Bronchial epithelial cell (primary cell): ENCODE measurements at places on chromosomes 11 and 22. TPM values are rescaled to one million over a fixed set of nuclear protein-coding genes. Genes with fewer than 3 reads are reported as not detected.

GRCh38 chr11:111438168-111438567 lies 59.1 kb upstream of the POU2AF1 start:
- DNase-seq, result no peak

DNA sequence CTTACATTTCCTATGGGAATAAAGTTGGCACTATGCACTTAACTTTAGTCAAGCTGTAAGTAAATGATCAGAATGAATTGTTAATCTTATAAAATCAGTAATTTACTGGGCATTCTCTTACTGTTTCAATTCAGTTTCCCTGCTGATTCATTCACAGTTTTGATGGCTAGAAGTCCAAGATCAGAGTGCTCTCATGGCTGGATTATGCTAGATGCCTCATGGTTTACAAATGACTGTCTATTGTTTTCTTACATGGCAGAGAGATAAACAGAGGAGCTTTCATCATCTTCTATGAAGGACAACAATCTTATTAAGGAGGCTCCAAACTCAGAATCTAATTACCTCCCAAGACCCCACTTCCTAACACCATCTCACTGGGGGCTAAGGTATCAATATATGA lies 135.1 kb upstream of the CARD18 start:
- DNase-seq, result no peak

GRCh38 chr11:70833554-70833953 lies 418.8 kb downstream of the SHANK2 start:
- no peak for DNase-seq

- DNase-seq, result peak; percentile 33
Measured at GRCh38 chr11:63573881-63574855, 11.0 kb upstream of the PLAAT2 start.

DNA sequence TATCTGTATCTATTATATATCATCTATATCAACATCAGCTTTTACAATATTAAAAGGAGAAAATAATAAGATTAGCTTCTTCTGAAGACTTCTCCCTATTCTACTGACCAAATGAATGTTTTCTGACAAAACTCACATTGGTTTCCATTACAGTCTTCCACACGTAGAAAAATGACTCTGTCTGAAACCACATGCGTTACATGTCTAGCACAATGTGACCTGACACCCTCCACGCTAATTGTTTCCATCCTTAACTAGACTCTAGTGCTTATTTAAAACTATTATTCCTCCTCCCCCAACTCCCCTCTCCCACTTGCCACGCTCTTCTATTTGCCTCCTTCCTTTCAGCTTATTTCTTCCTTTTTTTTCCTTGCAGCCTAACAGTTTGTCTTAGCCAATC lies 172.1 kb downstream of the ADAMTS15 start:
- DNase-seq, result no peak

DNA sequence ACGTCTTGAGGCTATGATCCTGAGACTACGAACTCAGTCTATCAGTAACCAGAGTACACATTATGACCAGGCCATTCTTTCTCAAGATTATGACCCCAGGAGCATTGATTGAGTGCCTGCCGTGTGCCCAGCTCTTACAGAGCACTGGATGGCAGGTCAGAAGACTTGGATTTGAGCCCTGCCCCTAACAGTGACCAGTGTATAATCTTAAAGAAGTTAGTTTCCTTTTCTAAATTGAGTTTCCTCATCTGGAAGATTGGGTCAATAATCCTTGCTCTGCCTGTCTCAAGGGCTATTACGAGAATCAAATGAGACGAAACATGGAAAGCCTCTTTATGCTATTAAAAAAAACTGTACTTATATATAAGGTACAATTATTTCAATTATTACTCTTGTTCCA lies 38.2 kb downstream of the SLCO2B1 start:
- DNase-seq, result no peak

DNA sequence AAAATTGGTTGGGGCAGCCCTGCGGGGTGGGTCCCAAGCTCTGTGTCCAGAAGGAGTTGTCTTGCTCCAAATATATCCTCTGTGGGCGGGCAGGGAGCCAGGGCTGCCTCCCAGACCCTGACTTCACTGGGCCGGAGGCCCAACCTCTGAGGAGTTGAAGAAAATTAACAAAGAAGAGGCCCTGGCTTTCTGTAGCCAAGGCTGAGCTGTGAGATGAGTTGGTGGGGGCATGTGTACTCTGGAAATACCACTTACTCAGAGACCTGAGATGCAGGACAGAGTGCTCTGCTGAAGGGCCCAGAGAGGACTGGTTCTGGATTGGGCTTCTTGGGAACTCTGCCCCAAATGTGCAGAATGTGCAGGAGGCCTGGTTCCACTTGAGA lies 96.3 kb downstream of the SWAP70 start:
- DNase-seq, result no peak

- DNase-seq, result no peak
Measured at GRCh38 chr11:111698852-111699559, 67.2 kb downstream of the PPP2R1B start.

DNA sequence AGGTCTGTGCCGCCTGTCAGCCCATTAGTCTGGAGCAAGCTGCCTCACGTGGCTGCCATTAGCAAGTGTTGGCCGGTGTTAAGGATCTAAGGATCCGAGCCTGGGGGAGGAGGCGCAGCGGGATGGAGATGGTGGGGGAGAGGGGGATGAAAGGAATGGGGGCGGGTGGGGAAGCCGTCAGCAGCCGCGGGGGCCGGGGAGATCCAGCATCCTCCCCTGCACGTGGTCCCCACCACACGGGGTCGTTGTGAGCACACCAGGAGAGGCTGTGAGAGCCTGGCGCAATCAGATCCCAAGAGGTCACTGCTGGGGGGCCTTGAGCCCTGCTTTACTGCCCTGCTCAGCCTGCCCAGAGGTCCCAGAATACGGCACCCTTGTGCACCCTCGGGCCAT lies 7.3 kb downstream of the CABP7 start:
- DNase-seq, result no peak

DNA sequence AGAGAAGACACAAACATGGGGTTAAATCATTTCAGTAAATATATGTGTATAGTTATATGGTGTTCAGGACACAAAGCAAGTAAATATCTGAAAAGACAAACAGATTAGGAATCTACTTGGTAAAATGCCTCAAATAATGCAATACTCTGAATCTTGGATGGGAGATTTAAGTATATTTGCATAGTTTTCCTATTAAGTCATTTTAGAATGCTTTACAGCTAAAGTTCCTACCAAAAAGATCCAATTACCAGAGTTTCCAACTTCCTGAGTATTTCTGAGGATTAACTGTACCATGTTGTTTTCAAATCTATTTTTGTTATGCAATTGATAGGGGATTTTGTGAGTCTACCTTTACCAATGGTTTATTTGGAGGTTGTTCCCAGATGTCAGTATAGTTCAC lies 424.4 kb upstream of the CCDC179 start:
- peak; percentile 16 for DNase-seq

DNA sequence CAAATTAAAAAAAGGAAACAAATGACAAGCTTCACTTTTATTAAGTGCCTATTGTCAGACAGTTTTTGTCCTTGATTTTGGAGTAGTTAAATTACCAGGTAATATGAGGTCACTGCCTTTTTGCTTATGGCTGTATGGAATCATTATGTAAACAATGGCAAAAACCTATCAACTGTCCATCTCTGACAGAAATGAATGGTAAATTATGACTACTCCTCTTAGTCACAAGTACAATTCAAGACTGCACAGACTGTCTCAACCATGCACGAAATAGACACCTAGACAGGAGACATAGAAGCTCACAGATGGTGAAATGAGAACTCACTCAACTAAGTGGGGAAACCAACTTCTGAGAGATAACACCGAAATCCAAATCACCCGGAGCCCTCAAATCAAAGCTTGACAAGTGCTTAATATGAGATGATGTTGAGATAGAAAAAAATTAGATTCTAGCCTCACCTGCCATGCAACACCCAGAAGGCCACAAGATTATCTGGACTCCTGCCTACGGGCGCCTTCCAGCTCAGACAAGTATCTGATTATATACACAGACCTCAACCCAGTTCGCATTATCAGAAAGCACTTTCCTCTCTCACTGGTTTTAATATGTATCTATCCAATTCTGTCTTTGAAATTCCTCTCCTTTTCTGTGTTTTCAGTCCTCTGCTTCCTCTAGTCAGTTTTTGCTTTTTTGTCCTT lies 199.3 kb downstream of the CADM1 start:
- DNase-seq, result peak; percentile 89

- no peak for DNase-seq
Measured at GRCh38 chr11:98979205-98979604, 41.5 kb upstream of the CNTN5 start.

- DNase-seq, result no peak
Measured at GRCh38 chr11:109708184-109708583, 286.2 kb downstream of the C11orf87 start.

GRCh38 chr11:94926698-94927237 lies 46.6 kb downstream of the CWC15 start:
- DNase-seq, result no peak

DNA sequence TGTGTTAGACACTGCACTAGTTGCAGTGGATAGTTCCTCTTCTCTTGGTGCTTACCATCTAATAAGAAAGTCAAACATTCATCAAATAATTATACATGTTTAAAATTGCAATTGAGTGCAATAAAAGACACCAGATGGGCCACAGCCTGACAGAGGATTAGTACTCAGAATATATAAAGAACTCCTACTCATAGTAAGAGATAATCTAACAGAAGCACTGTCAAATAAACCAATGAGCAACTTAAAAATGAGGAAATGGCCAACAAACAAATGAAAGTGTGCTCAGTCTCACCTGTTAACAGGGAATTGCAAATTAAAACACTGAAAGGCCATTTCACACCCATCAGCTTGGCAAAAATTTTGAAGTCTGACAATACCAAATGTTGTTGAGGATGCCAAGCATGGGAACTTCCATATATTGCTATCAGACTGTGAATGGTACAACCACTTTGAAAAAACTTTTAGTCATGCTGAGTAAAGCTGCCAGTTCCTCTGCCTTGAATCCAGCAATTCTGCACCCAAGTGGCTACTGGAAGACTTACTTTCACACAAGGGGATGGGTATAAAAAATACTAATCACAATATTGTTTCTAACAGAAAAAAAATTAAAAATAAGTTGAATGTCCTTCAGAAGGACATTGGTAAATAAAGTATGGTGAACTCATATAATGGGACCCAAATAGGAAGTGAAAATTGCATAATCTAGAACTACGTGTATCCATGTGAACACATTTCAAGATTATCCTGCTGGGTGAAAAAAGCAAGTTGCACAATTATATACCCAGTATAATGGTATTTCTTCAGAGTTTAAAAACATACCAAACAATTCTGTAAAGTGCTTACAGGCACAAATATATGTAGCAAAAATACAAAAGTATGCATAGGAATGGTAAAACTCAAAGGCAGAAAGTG lies 41.4 kb upstream of the CREB3L1 start:
- DNase-seq, result peak; percentile 32

GRCh38 chr11:1967641-1968225 lies 20.6 kb downstream of the MRPL23 start:
- DNase-seq, result no peak

- no peak for DNase-seq
Measured at GRCh38 chr11:103849366-103849765, 187.1 kb upstream of the DDI1 start.

DNA sequence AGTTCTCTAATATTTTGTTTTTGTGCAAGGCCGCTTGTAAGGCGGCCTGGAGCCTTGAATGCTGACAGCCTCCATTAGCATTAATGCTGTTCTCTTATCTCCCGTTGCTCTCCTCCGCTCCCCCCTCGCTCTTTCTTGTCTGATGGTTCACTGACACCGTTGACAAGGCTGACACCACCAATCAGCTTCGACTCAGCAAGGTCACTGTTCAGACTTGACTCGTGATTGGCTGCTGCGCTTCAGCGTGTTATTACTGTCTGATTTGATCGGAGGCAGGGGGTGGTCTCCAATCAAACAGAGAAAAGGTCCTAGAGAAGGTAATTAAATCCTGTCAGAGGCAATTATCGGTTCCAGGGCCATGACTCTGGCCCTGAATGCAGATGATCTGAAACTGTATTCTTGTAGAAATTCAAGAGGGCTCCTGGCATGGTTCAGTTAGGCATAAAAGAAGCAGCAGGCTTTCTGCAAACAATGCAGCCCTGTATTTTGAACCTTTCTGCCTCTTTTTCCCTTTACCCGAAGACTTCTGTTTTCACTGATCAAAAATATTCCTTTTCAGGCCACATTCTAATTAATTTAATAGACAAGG lies 49.3 kb upstream of the MPPED2 start:
- DNase-seq, result no peak

DNA sequence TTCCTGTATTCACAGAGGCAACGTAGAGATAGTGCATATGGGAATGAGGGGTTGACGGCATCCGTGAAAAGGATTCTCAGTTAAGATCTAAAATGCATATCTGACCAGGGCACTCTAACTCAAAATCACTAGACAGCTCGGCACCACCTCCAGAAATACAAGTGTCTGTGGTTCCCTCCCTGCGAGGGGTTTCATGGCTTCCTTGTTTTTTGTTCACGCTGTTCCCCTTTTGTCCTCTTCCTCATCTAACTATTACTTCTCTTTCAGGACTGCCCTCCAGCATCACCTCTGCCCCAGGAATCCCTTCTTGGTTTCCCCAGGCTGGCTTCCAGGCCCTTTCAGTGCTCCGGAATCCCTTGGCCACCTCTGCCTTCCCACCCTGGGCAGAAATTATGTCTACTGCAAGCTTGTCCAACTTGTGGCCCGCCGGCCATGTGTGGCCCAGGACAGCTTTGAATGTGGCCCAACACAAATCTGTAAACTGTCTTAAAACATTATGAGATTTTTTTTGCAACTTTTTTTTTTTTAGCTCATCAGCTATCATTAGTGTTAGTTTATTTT lies 159.9 kb downstream of the FBXO7 start:
- DNase-seq, result no peak

- DNase-seq, result no peak
Measured at GRCh38 chr22:46057246-46058090, 80.5 kb upstream of the WNT7B start.

- no peak for DNase-seq
Measured at GRCh38 chr11:111459506-111460270, 52.5 kb downstream of the BTG4 start.

- no peak for DNase-seq
Measured at GRCh38 chr22:22057617-22058378, 75.2 kb upstream of the TOP3B start.

GRCh38 chr22:24190596-24191208 lies 9.4 kb downstream of the SUSD2 start:
- DNase-seq, result no peak

- DNase-seq, result no peak
Measured at GRCh38 chr11:68113986-68114385, 7.2 kb downstream of the CHKA start.

- no peak for DNase-seq
Measured at GRCh38 chr11:115460512-115460911, 43.7 kb downstream of the CADM1 start.

PNPLA5 gene
- not detected in 2 replicates for total RNA-seq

C1QTNF4 gene
- 0.13 and 0.26 TPM in 2 replicates for total RNA-seq

AP2A2 gene
- 9.5 and 17.8 TPM in 2 replicates for total RNA-seq

NPAS4 gene
- total RNA-seq, result not detected in 2 replicates

AQP11 gene
- total RNA-seq, result 0.26 and 0.53 TPM in 2 replicates

DEUP1 gene
- under 0.01 TPM in 1 of 2 replicates, not detected in the other for total RNA-seq

CCDC87 gene
- under 0.01 TPM in 2 replicates for total RNA-seq

EI24 gene
- total RNA-seq, result 148 and 179 TPM in 2 replicates

IGSF9B gene
- under 0.01 and 0.38 TPM in 2 replicates for total RNA-seq

TPBGL gene
- not detected in 2 replicates for total RNA-seq

MLC1 gene
- total RNA-seq, result under 0.01 TPM in 1 of 2 replicates, not detected in the other

TMEM121B gene
- not detected in 2 replicates for total RNA-seq

NCAPH2 gene
- total RNA-seq, result 28.3 and 44.2 TPM in 2 replicates

ENTHD1 gene
- not detected in 2 replicates for total RNA-seq

PDGFD gene
- under 0.01 and 0.53 TPM in 2 replicates for total RNA-seq

PDE3B gene
- 0.13 and 0.26 TPM in 2 replicates for total RNA-seq
